Stimulated activated CD8-positive, alpha-beta memory T cell treated with anti-CD3 and anti-CD28 coated beads, Interleukin-7, amount 100 ng/mL, for 1 hour (primary cell): ENCODE measurements at places on chromosomes 7 and 10.

GRCh38 chr7:46230990-46231305, 309.9 kb upstream of the IGFBP3 start:
- DNase-seq = no peak

DNA sequence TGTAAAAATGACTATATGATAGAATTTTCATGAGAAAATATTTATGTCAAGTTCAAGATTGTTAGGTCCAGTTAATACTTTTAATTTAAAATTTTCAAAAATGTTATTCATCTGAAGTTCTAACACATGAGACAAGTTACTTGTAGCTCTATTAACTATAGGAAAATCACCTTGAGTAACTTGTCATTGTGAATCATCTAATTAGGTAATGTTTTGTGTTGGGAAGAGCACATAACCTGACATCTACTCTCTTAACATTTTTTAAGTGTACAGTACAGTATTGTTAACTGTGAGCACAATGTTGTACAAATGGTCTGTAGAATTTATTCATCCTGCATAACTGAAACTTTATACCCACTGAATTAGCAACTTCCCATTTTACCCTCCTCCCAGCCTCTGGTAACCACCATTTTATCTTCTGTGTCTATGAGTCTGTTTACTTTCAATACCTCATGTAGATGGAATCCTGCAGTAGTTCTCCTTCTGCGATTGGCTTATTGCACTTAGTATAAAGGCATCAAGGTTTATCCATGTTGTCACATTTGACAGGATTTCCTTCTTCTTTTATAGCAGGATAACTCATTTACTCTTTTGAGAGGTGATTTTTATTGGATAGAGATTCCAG, 54.6 kb downstream of the ARL4A start:
- no peak for DNase-seq

- no peak for DNase-seq
These were observed 165.8 kb downstream of the CFTR start for GRCh38 chr7:117645481-117646165.

- no peak for DNase-seq
These were observed 112.2 kb upstream of the GALNT17 start for GRCh38 chr7:71019706-71020105.

- DNase-seq = no peak
These were observed 335 bp upstream of the CHCHD1 start for GRCh38 chr10:73781548-73781878.

- no peak for DNase-seq
These were observed 970.9 kb upstream of the AUTS2 start for GRCh38 chr7:68627247-68627864.

GRCh38 chr10:92122941-92123450, 167.9 kb downstream of the CPEB3 start:
- no peak for DNase-seq

GRCh38 chr10:63288170-63288569, 155.0 kb downstream of the NRBF2 start:
- no peak for DNase-seq

DNA sequence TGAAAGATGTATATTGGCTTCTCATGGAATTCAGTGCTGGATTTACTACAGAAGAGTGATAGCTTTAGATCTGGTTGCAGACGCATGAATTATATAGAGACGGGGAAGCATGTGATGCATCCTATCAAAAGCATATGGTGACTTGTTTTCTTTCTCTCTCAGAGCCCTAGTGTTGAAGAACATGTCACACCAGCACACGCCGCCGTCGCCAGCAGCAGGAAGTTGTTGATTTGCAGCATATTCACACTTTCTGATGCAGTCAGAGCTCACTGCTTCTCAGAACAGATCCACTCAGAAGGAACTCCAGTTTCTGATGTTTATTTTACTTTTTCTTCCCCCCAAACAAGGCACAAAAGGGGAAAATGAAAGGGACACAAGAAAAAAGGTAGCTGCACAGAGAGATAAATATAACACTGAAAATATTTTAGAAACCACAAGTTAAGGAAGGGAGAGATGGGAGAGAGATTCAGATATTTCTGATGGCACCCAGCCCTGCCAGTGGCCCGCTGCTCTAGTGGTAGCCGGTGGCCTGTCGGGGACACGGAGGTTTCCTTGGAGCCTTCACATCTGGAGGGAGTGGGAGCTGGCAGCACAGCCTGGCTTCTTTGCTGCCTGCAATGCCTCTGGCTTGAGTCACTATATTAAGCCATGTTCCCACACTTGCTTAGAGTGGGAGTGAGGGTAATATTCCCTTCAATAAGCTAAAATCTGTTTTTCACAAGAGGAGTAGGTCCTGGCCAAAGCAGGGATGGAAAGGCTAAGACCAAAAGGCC, 123.2 kb downstream of the NRP1 start:
- DNase-seq = no peak

- DNase-seq = no peak
These were observed 210.6 kb downstream of the ZNF365 start for GRCh38 chr10:62584731-62585130.

DNA sequence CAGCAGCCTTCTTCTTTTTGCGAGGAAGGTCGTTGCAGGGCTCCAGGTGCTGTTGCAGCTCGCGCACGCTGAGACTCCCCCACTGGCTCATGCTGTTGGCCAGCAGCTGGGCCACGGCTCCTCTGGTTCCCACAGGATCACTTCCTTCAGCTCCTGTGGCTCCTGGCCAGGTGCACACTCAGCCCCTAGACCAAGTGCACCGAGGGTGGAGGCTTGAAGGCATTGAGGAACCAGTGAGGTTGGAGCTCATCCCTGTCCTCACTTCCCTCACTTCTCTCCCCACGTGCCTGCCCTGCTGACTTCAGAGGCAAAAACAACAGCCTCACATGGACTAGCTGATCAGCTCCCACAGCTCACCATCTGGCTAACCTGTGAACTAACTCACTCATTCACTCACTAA, 46.2 kb upstream of the ADRB1 start:
- DNase-seq = no peak

GRCh38 chr10:13882119-13882711, 295.4 kb downstream of the PRPF18 start:
- no peak for DNase-seq

- DNase-seq = no peak
These were observed 46.6 kb upstream of the ABLIM1 start for GRCh38 chr10:114704679-114705078.

DNA sequence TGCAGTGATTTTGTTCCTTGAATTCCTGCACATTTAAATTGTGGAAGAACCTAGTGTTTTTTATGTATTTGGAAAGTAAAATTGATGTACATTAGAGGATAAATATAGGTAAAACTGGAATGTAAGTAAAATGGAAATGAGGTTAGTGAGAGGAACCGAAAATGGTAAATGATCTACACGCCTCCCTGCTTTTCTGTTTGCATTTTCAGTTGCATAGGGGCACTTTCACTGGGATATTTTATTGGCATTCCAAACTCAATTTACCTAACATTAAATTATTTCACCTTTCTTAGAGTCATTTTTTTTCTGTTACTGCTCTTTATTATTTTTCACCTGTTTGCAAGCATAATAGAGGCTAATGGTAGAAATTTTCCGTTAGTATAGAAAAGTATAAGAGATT, 8.0 kb downstream of the CDK13 start:
- no peak for DNase-seq

- DNase-seq = no peak
These were observed 446.5 kb downstream of the INHBA start for GRCh38 chr7:41256186-41256945.

DNA sequence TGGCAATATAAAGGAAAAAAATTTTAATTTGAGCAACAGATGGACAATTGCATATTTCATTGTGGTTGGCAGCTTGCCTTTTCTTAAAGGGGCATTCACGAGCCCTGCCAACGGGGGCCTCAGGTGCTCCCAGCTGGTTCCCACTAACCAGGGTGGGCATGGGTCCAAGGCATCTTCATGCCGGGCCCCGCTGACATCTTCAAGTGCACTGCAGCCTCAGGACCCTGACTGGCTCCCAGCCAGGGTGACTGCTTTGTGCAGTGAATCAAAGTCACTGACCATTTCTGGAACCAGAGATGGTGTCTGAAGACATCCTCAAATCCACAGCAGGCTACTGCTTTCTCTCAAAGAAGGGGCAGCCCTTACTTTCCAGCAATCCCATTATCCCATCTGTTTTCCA, 275.2 kb upstream of the MGMT start:
- no peak for DNase-seq

DNA sequence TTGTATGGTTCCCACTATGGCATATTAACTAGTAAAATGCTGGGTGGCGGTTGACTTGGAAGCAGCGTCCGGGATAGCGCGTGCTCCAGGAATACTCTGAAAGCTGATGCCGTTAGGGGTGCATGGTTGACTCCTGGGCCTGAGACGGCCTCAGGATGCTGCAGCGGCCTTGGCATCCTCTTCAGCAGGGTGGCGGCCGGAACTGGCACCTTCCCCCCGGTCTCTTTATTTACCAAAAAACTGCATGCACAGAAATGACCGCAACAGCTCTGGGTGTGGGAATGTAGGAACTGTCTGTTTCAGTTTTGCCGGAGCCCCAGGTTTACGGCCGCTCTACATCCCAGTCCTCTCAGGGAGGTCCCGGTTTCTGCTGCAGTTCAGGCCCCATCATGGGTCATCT, 28.8 kb downstream of the PFKP start:
- no peak for DNase-seq

DNA sequence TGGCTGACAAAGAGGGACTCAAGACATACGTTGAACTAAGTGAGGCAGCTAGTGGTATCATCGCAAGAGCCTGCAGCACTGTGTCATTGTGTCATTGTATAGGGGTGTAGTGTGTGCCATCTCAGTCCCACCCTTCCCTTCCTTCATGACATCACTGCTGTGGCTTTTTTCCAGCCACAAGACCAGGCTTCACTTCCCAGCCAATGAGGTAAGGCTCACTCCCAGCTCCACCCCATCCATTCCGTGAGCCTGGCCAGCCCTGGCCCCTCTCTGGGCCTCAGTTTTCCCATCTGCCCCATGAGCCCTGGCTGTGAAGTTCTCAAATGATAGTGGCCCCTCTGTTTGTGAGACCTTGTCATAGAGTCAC, 134.3 kb upstream of the ZMIZ1 start:
- DNase-seq = no peak

DNA sequence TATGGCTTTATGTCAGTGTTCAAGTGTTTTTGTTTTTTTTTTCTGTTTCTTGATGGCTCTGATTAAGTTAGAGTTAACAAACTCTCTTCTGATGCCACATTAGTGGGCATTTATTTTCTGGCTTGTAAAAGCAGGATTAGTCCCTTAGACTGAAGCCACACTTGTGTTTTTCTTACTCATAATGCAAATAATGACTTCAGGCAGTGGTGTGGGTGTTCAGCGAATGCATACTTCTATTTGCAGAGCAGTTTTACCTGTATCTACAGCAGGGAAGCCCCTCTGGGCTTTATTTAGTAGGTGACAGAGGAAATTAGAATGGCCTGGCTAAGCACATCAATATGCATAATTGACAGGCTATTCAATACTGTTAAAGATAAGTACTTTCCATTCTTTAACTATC, 79.9 kb downstream of the CNNM2 start:
- DNase-seq = no peak

DNA sequence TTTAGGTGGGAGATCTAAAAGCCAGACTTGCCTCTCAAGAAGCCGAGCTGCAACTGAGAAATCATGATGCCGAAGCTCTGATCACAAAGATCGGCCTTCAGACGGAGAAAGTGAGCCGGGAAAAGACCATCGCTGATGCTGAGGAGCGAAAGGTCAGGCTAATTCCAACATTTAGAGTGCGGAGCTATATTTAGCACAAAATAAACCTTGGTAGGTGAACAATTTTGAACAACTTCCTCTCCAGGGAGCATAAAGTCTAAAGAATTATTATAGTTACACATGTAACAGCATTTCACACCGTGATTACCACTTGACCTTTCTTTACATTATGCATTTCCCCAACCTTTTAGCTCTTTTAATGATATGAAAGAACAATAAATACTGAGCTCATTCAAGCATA, 166.7 kb downstream of the CDCA7L start:
- DNase-seq = no peak

- no peak for DNase-seq
These were observed 714.8 kb downstream of the CCSER2 start for GRCh38 chr10:85043207-85043606.

- DNase-seq = no peak
These were observed 177.0 kb downstream of the GNAT3 start for GRCh38 chr7:80334908-80335307.

DNA sequence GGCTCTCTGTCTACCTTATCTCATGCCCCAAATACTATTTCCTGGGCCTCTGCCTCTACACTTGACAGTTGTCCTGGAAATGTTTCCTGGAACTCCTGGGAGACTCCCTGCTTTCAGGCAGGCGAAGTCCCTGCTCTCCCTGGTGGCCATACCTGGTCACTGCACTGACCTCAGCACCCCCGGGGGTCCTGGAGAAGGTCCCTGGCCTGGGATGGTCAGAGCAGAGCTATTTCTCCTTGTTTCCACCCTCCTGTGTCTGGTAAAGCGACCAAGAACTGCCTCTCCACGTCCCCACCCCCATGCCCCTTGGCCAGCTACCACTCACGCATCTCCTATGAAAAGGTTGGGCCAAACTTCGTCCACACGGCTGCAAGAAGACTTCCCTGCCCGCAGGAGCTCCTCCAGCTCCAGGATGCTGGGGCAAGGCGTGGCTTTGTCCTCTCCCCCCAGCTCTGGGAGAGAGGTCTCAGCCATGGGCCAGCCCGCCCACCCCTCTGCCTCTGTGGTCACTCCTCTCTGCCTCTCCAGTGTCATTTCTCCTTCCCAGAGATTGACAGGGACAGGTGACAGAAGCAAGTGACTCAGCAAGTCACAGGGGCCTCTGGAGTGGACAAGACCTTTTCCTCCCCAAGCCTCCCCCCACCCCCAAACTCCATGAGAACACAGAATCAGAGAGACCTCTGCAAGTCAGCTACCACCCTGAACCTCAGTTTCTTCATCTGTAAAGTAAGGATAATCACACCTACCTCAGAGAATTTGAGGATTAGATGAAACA, 2.6 kb upstream of the SAMD8 start:
- no peak for DNase-seq

DNA sequence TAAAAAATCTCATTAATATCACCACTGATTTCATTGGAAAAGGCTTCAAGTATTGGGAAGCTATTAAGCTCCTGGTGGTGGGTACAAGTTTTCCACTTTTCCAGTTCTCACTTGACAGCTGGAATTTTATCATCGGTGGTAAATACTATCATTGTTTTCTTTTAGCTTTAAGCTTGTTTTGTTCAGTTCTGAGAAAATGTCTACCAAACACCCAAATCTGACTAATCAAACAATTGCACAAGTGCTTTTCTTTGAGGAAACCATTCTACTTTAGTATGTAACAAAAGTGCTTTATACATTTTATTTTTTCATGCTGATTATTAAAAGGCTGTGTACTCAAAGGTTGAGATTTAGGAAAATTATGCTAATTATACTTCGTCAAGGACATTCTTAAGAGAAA, 7.9 kb downstream of the PRPF18 start:
- no peak for DNase-seq

GRCh38 chr10:43411536-43411935, 2.5 kb upstream of the HNRNPF start:
- no peak for DNase-seq

DNA sequence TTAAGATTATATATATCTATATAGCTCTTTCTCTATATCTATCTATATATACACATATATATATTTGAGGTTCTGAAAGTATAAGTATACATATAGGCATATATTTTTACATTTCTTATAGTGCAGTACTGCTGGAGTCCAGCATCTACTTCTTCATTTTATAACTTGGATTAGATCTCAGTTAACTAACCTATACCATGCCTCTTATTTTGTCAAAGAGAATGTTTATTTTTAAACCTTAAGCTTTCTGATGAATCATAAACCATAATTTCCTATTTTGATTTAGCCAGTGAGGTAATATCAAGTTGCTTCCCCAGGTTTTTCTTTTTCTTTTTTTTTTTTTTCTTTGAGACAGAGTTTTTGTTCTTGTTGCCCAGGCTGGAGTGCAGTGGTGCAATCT, 8.1 kb downstream of the ZNF32 start:
- no peak for DNase-seq
